ENCODE measurements at places on chromosomes 11 and 22.

GRCh38 chr22:20909543-20910303, 7.5 kb upstream of the CRKL start:
- no peak for DNase-seq

- DNase-seq = no peak
These were observed 27.5 kb downstream of the ARVCF start for GRCh38 chr22:19988965-19989724.

- DNase-seq = no peak
These were observed 126.3 kb downstream of the C11orf91 start for GRCh38 chr11:33574331-33574730.

- no peak for DNase-seq
These were observed 15.1 kb downstream of the FIBIN start for GRCh38 chr11:27008811-27009535.

GRCh38 chr11:10407749-10408685, 47.0 kb upstream of the AMPD3 start:
- no peak for DNase-seq

DNA sequence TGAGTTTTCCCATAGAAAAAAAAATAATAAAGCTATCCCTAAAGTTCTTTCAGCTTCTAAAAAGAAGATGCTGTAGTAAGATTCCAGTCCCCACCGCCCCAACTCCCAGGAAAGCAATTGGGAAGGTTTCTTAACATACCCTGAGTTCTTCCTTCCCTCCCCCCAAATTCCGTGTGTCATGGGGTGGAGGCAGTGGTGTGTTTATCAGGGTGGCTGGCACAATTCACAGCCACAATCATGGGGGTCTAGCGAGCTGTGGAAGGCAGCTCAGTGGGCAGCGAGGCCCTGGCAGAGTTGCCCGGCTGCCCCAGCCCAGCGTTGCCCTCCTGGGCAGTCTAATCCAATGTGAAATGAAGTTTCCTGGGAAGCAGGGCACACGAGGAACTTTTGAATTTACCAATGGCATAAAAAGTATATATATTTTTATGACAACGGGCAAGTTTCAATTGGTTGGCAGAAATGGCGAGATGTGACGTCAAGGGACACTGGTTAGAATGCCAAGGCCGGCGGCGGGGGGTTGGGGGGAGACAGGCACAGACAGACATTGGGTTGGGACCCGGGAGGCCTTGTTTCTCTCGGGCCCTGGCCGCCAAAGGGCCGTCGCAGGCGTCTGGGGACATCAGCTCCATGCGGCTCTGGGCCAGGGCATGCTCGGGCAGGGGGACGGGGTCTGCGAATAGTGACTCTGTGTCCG, 80.7 kb upstream of the PPARA start:
- DNase-seq = peak; percentile 65

DNA sequence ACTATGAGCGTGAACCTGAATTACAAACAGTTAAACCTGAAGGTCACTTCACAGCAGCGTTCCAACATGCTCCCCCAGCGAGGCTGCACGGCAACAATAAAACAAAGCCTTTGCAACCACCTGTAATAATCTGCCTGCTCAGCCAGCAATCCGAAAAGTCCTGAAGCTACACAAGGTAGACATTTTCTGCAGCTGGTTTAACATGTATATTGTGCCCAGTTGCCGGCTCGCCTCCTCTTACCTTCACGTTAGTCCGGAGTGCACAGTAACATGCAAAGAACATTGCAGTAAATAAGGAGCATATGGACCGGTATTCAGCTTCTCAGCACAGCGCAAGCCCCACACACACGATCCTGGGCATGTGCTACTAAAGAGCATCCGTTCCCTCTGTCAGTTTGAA, 704.3 kb downstream of the DLG2 start:
- DNase-seq = no peak

- no peak for DNase-seq
These were observed 261.4 kb downstream of the KCNA4 start for GRCh38 chr11:29755474-29755873.

GRCh38 chr11:14267861-14268635, 90.9 kb downstream of the RRAS2 start:
- no peak for DNase-seq

GRCh38 chr11:6357222-6357621, 33.1 kb upstream of the SMPD1 start:
- no peak for DNase-seq

DNA sequence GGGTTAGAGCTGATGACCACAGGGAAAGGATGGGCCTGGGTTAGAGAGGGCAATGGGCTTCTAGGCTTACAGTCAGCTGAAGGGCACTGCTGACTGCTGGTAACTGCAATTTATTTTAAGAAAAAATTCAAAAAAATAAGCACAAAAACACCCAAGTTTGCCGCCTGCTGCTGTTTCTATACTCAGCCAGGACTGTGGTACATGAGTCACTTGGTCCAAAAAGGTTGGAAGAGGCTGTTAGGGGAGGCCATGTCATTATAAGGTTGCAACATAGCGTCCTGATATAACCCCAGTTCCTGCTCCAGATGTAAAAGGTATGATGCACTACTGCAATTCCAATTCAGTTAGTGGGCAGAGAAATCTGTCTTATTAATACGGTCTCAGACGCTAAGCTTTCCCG, 98.9 kb downstream of the ETS1 start:
- DNase-seq = peak; percentile 29

DNA sequence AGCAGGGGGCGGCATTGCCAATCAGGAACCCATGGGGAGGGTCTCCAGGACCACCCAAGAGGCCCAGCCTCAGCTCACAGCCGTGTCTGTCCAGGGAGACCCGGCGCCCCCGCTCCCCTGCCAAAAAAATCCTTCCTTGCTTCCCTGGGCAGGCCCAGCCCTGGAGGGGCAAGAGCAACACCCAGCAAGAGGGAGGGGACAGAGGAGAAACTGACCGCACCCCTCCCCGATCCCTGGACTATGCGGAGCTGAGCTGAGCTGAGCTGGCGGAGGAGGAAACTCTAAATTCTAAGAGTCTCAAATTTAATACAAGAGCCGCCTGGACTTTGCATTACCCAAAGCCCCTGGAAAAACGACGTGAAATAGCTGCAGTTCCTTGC, 52.0 kb upstream of the SHISAL1 start:
- DNase-seq = no peak

DNA sequence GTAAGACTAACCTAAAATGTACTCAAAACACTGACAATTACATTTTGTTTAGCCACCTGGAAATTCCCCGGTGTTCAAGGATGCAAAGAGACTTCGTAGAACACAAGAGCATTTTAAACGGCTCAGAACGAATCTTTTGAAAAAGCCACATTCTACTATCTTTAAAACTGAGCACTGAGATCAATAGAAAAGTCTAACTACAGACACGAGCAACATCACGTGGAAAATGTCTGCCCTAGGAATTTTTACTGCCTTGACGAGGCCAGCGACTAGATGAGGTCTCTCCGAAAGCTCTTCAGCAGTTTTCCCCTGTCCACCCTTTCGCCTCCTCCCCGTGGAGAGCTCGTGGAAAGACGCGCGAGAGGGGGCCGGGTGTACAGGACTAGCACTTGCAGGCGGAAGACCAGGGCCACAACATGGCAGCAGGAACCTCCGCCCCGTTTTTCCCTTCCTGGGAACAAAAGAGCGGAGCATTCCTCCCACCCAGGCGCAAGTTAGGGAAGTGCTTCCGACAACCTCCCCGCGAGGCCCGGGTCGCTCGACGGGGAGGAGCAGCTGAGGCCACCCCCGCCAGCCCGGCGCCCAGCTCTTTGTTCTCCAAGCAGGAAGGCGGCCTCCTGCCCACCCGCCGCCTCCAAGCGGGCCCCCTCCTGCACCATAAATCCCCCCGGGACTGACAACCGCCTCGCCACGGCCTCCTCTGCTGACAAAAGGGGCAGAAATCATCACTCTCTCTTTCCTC, 1.1 kb downstream of the EIF4G2 start:
- DNase-seq = peak; percentile 49

DNA sequence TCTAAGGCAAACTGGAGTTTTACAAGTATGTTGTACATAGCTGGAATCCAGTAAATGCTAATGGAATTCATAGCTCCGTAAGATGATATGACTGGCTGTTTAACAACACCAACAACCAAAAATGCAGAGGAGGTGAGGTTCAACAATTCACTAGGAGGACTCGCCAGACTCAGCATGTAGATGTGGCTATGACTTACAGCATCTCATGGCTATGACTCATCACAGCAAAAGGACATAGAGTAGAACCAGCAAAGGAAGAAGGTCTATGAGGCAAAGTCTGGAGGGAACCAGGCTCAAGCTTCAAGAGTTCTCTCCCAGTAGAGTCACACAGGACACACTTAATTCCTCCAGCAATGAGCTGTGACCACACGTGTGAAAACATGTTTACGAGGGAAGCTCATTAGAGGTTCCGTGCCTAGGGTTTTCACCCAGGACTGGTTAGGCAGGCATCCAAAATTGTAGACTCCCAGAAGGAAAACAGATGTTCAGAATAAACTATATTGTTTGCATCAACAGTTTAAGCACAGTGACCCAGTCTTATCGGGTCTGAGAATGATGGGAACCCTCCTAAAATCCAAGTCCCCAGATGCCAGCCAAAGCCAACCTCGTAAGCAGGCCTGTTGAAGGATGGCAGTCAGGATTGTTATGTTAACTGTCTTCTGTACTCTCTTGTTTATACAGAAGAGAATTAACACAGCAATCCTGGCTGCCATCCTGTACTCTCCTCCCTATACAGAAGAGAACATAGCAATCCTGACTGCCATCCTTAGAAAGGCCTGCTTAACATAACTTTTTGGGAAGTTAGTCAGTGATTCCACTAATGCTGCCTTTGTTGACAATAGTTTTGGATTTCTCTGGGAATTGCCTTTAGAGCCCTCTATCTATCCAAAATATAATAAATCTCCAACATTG, 116.6 kb downstream of the LARGE1 start:
- no peak for DNase-seq

DNA sequence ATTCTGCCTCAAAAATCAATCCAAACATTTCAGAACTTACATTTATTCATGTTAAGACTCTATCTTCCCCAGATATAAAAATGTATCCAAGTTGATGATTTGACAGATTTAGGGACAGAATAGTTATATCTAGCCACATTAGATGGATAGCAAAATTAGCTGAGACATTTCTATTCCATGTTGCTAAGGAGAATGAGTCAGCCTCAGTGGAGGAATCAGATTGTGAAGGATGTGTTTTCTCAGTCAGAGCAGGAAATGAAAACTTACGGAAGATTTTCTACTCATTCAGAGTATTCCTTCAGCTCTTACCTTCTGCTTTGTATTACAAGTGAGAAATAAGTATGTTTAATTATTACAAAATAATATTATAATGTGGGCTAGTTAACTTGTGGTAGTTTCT, 556.3 kb upstream of the ANO3 start:
- no peak for DNase-seq

DNA sequence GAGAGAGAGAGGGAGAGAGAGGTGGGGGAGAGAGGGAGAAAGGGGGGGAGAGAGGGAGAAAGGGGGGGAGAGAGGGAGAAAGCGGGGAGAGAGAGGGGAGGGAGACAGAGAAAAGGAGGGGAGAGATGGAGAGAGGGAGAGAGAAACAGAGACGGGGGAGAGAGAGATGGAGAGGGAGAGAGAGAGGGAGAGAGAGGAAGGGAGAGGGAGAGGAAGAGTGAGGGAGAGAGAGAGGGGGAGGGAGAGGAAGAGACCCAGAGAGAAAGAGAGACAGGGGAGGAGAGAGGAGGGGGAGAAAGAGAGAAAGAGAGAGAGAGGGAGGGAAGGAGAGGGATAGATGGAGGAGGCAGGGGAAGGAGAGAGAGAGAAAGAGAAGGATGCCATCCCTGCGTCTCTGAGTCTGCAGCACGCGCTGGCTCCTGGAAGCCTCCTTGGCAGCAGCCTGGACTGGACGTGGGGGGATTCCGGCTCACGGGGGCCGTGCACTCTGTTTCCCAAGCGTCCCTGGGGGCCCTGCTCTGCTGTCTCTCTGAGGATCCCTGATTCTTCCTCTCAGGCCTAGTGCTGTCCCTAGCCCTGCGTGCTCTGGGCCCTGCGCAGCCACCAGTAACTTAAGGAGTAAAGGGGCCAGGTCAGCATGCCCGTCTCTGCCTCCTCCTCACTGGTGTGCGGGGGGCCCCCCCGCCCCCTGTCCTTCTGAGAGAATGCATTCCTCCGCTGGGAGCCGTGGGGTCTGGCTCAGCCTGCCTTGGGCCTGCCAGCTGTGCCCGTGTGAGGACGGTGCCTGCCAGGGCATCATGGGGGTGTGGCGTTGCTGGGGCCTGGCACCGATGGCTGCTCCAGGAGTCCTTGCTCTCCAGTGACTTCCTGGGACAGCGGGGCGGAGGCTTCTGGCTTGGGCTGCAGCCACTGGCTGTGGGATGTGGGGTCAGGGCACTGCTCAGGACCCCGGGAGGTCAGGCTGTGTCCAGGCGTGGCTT, 429.5 kb downstream of the TBC1D22A start:
- DNase-seq = no peak

DNA sequence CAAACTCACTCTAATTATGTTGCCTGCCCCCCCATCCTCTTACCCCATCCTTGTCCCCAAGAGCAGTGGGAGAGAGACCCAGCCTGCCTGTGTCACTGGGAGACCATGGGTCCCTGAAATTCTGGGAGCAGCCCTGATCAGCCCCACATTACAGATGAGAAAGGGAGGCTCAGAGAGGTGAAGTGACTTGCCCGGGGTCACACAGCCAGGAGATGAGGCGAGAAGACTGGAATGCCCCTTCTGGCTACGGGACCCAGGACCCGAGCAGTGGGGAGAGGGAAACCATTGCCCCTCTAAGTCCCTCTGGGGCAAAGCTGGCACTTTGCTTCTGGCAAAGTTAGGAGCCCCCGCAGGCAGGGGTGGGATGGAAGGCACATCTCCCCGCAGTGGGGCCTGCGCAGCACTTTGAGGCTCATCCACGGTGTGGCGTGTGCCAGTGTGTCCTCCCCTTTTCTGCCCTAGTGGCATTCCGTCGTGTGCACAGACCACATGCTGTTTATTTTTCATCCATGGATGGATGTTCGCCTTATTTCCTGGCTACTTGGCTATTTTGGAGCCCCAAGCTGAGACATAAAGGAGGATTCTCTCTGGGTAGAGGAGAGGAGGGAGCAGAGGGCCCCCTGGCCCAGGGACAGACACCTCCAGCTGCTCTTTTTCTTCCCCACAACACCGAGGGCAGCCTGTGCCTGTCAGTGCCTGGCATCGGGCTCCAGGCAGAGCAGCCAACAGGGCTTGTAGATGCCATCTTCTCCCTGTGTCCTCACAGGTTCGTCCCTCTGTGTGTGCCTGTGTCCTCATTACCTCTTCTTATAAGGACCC, 3.7 kb upstream of the FGF3 start:
- DNase-seq = no peak

Data from CD14-positive monocyte (primary cell).